ENCODE measurements at places on chromosomes 5 and 9.

DNA sequence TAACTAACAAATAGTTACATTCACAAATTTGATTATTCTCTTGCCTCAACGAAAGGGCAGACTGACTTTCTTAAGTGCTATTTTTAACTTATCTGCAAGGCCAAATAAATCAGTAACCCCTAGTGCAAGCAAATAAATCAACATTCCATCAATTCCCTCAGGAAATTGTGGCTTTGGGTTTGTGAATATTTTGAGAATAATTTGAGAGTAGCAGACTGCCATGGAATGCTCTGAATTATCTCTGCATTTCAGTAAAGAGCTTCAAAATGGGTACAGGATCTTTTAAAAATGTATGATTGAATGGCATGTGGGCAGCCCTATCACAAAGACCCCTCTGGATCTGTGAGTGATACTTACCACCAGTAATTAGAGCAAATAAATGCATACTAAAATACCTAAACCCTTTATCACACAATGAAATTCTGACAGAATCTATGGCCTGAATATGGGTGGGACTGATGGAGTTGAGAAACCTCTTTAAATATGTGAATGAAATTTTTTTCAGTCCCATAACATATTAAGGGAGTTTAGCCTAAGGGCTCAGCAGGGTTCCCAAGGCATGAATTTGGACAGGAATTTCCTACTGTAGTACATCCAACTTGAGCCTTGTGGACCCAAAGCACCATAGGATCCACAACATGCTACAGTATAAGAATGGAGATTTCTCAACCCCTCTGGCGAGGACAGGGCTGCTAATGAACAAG is 92.5 kb upstream of the ITGA2 start:
- no peaks in the 10 kb centered on the region for H3K4me1 ChIP-seq
- H3K36me3 ChIP-seq: no peaks in the 10 kb centered on the region
- no peak overlapping the region for H3K4me3 ChIP-seq
- peaks cover 15% of the 10 kb centered on the region for H3K27me3 ChIP-seq
- no peak overlapping the region for H3K27ac ChIP-seq

GRCh38 chr5:101966476-101966875 is 329.6 kb downstream of the SLCO4C1 start:
- no peak overlapping the region for H3K4me3 ChIP-seq
- no peaks in the 10 kb centered on the region for H3K4me1 ChIP-seq
- H3K36me3 ChIP-seq: no peaks in the 10 kb centered on the region
- no peaks in the 10 kb centered on the region for H3K27me3 ChIP-seq
- H3K27ac ChIP-seq: no peak overlapping the region

DNA sequence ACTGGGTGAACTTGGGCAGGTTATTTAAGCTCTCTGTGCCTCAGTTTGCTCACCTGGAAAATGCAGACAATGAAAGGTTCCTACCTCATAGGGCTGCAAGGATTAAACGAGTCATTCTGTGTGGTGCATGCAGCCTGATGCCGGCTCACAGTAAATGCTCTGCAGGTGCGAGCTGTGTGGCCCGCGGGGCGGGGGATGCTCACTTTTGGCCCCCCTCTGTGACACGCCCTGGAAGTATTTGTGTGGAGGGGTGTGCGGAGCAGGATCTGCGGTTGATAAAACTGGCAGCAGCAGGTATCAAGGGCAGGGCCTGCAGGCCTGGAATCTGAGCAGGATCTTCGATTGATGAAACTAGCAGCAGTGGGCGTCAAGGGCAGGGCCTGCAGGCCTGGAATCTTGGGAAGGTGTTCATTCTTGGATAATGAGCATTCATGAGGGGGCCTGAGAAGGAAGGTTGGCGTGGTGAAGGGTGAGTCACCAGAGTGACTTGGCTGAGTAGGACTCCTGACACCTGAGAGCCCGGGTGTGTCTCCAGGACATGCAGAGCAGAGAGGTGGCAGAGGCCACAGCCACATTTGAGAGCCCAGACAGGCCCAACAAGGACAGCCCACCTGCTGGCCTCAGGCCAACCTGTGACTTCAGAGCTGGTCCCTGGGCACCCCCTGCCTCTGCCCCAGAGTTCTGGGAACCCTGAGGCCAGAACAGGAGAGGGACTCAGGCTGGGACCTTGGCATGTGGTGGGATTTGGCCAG is 11.9 kb downstream of the UNC5A start:
- DNase-seq: no peak
- peaks cover 8% of the 10 kb centered on the region for H3K4me1 ChIP-seq
- no peak overlapping the region for H3K27ac ChIP-seq
- H3K27me3 ChIP-seq: peaks cover 43% of the 10 kb centered on the region
- no peak overlapping the region for H3K4me3 ChIP-seq

DNA sequence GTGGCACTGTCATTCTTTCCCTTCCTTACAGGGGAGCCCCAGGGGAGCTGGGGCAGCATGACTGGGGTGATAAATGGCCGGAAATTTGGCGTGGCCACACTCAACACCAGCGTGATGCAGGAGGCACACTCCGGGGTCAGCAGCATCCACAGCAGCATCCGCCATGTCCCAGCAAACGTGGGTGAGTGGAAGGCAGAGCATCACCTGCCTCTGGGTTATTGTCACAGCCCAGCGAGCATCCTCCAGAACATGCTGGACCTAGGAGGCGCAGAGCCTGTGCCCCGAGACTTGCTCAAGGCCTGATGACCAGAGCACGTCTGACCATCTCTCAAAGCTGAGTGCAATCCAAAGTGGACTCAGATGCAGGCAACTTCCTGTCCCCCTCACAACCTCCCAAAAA is 22.2 kb upstream of the ASS1 start:
- no peak overlapping the region for H3K4me3 ChIP-seq
- no peaks in the 10 kb centered on the region for H3K36me3 ChIP-seq
- no peak overlapping the region for H3K27ac ChIP-seq
- H3K27me3 ChIP-seq: peaks cover 5% of the 10 kb centered on the region
- no peak for DNase-seq

GRCh38 chr9:120528829-120529228 is 51.1 kb downstream of the CDK5RAP2 start:
- H3K27me3 ChIP-seq: no peaks in the 10 kb centered on the region
- no peak overlapping the region for H3K4me3 ChIP-seq
- no peaks in the 10 kb centered on the region for H3K4me1 ChIP-seq
- peaks cover 91% of the 10 kb centered on the region for H3K36me3 ChIP-seq
- DNase-seq: no peak

DNA sequence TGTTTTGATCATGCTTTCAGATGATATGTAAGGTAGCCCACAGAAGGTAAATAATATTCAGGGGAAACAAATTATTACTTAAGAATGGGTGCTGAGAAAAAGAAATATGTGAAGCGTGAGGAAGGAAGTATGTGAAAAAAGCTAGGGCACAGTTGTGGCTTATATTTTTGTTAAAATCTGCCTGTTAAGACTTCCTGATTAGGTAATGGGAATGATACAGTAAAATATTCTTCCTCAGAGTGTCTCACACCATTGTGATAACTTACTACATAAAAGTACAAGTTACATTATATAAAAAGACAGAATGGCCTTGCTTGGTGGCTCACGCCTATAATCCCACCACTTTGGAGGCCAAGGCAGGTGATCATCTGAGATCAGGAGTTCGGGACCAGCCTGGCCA is 18.7 kb upstream of the PARP8 start:
- H3K4me1 ChIP-seq: no peaks in the 10 kb centered on the region
- DNase-seq: no peak
- no peaks in the 10 kb centered on the region for H3K27me3 ChIP-seq
- H3K27ac ChIP-seq: no peak overlapping the region
- H3K36me3 ChIP-seq: no peaks in the 10 kb centered on the region

DNA sequence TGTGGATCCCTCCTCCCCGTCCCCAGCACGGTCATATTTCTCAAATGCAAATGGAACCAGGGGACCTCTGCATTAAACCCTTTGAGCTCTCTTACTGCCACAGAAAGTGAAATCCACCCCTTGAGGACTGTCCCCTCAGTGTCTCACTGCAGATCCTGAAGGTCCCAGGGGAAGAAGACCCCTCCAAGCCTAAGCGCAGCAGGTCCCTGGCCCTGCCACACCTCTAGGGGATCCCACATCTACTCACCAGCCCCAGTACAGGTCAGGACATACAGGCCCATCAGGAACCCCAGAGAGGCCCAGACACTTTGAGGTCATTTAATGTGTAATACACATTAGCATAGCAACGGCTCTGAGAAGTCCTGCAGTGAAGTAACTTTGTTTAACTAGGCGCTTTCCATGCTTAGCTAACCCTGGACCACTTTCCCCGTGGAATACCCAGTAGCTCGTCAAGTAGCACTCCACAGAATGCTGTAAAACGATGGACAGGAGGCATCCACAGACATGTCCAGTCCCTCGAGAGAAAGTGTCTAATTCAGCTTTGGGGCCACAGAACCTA is 54.7 kb upstream of the ALDH1B1 start:
- H3K4me3 ChIP-seq: no peak overlapping the region
- no peaks in the 10 kb centered on the region for H3K4me1 ChIP-seq
- H3K27me3 ChIP-seq: peaks cover 10% of the 10 kb centered on the region
- no peak for DNase-seq

GRCh38 chr9:78207319-78207718 is 28.6 kb upstream of the CEP78 start:
- H3K27ac ChIP-seq: no peak overlapping the region
- H3K27me3 ChIP-seq: no peaks in the 10 kb centered on the region
- peaks cover 14% of the 10 kb centered on the region for H3K36me3 ChIP-seq
- no peak overlapping the region for H3K4me3 ChIP-seq
- no peak for DNase-seq

DNA sequence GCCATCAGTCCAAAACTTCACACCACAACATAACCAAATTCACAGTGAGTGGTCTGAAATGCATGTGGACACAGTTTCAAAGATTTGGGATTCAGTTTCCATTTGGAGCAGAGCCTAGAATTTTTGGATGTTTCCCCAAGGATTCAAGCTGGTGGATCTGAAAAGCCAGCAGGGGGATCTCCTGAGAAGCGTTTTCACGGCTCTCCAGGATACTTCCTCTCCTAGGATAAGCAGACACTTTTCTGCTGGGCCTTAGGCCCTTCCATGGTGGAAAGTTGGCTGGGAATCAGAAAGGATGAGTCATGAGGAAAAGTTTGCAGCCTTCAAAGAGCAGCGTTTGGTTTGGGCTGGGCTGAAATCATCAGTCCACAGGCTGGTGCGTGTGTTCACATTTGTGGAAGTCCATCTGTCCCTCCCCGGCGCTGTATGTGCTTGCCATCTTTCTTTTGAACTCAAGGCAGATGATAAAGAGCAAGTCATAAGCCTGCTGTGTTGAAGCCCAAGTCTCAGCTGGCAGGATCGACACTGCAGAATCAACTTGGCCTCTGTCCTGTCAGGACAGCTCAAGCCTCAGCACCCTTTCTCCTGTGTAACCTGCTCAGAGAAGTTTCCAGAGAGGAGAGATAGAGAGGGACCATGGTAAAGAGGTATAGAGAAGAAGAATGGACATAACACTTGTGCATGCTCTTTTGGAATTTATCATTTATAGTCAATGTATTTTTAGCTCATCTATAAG is 152.6 kb upstream of the MSX2 start:
- no peaks in the 10 kb centered on the region for H3K4me1 ChIP-seq
- H3K27me3 ChIP-seq: peaks cover 3% of the 10 kb centered on the region
- no peak overlapping the region for H3K4me3 ChIP-seq
- no peak for DNase-seq
- no peaks in the 10 kb centered on the region for H3K36me3 ChIP-seq

GRCh38 chr9:125632321-125633115 is 74.5 kb downstream of the MAPKAP1 start:
- H3K4me3 ChIP-seq: peak overlapping the region; percentile 59
- no peak for DNase-seq
- no peaks in the 10 kb centered on the region for H3K36me3 ChIP-seq
- no peaks in the 10 kb centered on the region for H3K27me3 ChIP-seq
- peaks cover 92% of the 10 kb centered on the region for H3K4me1 ChIP-seq
- H3K27ac ChIP-seq: peak overlapping the region; percentile 90

DNA sequence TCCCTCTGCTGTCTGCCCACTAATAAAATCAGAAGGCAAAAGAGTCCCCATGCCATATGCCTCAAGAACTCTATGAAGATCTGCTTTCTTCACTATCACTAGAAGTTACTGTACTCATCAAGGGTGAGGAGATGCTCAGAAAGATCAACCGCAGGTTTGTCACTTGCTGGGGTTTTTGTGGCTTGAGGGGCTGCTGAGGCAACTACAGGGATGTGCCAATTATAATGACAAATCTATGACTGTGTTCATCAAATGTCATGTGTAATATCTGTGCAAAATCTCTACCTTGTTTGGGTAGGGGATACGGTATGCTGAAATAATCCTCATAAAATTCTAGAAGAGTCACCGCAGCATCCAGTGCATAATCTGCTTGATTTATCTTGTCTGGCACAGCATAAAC is 13.0 kb downstream of the ERAP1 start:
- H3K4me3 ChIP-seq: no peak overlapping the region
- H3K27ac ChIP-seq: no peak overlapping the region
- H3K4me1 ChIP-seq: no peaks in the 10 kb centered on the region
- peaks cover 91% of the 10 kb centered on the region for H3K36me3 ChIP-seq
- H3K27me3 ChIP-seq: no peaks in the 10 kb centered on the region

DNA sequence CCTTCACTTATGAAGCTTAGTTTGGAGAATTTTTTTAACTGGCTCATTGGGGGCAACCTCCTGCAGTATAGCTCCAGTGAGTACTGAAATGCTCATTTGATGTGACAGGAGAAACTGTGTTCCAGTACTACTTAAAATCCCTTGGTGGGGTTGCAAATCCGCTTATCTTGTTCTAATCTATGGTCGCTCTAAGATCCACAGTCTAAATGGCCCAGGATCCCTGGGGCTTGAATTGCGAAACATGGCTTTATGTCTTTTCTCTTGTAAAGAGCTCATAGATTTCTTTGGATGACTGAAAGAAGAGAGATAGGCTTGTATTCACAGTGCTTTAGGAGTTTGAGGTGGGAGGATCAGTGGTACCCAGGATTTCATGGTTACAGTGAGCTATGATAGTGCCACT is 52.7 kb downstream of the ADAMTSL1 start:
- no peak overlapping the region for H3K27ac ChIP-seq
- DNase-seq: no peak
- no peak overlapping the region for H3K4me3 ChIP-seq
- H3K27me3 ChIP-seq: no peaks in the 10 kb centered on the region
- no peaks in the 10 kb centered on the region for H3K36me3 ChIP-seq

DNA sequence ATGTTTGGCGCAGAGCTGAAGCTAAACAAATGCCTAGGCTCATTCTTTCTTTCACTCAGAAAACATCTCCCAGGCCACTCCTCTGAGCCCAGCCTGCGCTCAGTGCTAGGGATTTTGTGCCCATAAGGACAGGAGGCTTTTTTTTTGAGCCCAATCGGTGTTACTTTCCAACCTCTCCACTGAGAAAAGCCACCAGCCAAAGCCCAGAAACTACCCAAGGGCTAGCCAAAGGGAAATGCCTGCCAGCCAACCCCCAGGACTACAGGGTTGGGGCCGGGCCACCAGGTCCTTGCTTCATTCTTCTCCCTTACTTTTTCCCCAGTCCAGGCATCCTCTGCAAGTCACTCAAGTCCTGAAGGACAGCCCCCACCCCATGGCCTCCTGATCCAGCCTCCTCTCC is 134.7 kb downstream of the PAX5 start:
- H3K36me3 ChIP-seq: peaks cover 93% of the 10 kb centered on the region
- H3K27ac ChIP-seq: peak overlapping the region; percentile 50
- H3K27me3 ChIP-seq: no peaks in the 10 kb centered on the region
- peaks cover 47% of the 10 kb centered on the region for H3K4me1 ChIP-seq

Measured in activated B cell treated with CpG ODN at 0.5 μM for 24 hours (primary cell).